ENCODE measurements at places on chromosomes 6 and 20.

GRCh38 chr6:22956029-22956681, 386.8 kb downstream of the HDGFL1 start:
- no peak for DNase-seq

DNA sequence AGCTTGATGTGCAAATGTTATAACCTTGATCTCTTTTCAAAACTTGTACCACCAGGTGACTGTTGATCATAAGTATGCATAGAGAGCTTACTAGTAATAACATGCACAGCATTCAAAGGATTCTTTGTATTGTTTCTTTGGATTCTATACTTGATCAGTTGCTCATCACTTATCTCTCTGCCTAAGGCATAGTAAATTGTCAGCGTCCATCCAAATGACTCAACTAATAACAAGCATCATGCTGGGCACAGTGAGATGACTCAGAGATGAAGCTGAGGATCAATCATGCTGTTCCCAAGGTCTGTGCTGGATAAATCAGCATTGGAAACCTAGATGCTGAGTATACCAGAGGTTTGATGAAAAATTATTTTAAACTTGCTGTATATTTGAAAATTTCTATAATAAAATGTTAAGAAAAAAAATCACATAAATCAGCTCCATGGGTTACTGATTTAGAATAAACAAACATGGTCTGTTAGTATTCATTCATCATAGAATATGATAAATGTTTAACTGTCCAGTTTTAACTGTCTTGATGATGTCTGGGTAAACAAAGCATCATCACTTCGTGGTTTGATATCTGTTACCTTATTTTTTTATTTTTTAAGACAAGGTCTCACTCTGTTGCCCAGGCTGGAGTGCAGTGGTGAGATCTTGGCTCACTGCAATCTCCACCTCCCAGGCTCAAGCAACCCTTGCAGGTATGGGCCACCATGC, 45.6 kb upstream of the SGK1 start:
- no peak for DNase-seq

DNA sequence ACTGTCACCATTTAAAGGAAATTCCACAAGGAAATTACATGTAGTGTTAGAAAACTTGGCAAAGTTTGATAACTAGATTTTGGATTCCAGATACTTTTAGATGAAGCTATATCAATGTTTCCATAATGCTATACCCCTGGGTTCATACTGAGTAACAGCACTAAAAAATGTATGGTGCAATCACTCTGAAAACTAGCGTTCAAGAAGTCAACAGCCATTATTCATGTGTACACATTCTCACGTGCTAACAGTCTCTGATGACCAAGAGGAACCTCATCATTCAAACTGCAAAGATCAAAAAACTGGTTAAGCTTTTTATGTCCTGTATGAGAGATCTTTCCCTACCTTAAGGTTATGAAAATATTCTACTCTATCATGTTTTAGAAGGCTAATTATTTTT, 197.6 kb downstream of the GMDS start:
- no peak for DNase-seq

GRCh38 chr6:125587666-125588632, 161.5 kb upstream of the HEY2 start:
- DNase-seq, result no peak

DNA sequence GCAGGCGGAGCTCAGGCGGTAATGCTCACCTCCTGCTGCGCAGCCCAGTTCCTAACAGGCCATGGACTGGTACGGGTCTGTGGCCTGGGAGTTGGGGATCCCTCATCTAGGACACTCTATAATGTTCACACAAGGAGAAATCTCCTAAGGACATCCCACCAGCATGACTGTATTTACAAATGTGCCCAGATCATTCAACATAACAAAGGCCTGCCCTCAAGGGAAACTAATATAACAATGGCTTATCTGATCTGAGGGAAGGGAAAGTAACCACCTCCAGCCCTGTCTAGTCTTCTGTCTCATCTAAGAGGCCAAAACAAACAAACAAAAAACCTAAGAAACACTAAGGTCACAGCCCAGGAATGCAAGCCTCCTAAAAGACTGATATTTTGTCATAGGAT, 232.8 kb downstream of the RNGTT start:
- DNase-seq, result no peak

- DNase-seq, result no peak
These were observed 293.1 kb downstream of the CDH4 start for GRCh38 chr20:61544910-61545889.

DNA sequence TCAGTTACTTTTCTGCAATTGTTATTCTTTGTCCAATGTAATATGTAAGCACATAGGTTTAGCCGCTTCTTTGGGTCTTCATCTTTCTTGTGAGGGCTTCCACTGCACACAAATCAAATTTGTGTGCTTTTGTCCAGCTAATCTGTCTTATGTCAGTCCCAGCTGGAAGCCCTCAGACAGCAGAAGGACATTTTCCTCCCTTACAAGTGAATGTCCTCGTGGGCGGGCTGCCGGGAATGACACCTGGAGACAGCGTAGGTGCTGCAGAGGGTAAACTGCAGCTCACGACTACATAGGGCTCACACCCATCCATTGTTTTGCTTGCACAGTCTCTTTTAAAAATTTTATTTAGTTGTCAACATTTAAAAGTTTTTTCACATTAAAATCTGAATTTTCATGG, 24.6 kb upstream of the PPP1R14C start:
- no peak for DNase-seq

- no peak for DNase-seq
These were observed 67.9 kb upstream of the RNF24 start for GRCh38 chr20:4083098-4083865.

- no peak for DNase-seq
These were observed 28.8 kb downstream of the PDE7B start for GRCh38 chr6:135880066-135880972.

DNA sequence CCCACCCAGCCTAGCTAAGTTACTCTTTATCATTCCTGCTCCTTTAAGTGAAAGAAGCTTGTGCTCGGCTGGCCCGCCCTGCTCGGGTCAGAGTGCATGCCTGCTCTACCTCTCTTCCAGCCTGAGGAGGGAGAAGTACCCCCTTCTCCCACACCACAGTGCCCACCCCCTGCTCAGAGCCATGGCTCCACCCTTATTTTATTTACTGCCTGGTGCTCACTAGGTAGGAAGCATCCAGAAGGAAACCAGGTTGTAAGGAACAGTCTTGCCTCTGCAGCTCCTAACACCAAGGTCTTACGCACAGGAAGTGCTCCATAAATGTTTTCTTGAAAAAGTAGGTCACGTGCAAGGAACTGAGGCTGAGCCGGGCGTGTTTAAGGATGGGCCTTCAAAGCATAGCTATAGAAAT, 105.7 kb upstream of the SNX9 start:
- DNase-seq, result no peak

- no peak for DNase-seq
These were observed 26.2 kb upstream of the LRRC1 start for GRCh38 chr6:53768636-53769035.

- DNase-seq, result no peak
These were observed 22.1 kb upstream of the KCNK5 start for GRCh38 chr6:39251406-39251805.

- DNase-seq, result no peak
These were observed 53.7 kb downstream of the HNF4A start for GRCh38 chr20:44409132-44409600.

DNA sequence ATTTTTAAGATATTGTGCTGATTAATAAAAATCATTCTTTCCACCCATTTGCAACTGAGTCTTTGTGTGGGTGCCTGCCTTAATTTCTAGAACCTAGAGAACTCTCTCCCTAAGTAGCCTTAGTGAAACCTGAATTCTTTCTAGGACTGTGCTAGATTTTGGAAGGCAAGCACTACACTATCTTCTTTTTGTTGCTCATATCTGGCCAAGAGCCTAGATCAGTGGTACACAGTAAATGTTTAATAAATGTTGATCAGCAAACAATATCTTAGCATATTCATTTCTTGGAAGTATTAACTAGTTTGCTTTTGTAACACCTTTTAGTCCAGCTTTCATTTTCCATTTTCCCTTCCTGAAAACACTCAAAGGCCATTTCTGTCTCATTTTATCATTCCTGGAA, 108.5 kb upstream of the CARMIL1 start:
- DNase-seq, result no peak

GRCh38 chr6:2998998-2999617, 586 bp upstream of the NQO2 start:
- no peak for DNase-seq

- DNase-seq, result no peak
These were observed 4.1 kb downstream of the OR12D2 start for GRCh38 chr6:29399525-29399924.

- no peak for DNase-seq
These were observed 764 bp downstream of the DNTTIP1 start for GRCh38 chr20:45792317-45793118.

GRCh38 chr6:166542580-166542912, 43.9 kb downstream of the RAMACL start:
- no peak for DNase-seq

DNA sequence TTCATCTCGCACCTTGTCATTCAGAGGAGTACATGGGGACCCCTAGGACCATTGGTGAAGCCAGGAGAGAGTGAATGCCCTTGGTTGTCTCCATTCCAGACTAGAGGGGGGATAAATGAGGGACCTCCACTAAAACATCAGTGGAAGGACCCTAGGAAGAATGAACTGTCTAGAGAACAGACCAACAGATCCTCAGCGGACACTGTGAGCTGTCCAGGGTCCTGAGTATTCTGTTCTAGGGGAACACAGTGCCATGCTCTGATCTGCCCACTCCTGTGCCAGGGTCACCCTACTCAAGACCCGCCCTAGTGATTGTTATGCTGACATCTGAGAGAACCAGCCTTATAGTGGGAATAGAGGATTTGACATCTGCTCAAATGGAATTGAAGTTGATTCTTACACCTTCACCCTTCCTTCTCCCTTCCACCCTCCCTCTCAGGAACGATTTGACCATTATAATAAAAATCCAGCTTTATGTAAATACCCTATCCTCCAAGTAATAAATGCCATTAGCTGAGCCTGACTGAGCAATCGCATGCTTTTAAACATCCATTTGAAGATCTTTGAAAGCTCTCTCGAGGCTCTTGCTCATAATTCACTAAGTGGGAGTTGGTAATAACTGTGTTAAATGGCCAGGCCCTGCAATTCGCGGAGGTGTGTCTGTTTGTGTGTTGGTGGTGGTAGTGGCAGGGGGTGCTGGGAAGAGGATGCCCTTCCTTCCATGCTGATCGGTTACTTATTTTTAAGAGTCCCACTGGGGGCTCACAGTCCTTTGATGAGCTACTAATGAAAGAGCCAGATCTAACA, 43.6 kb upstream of the SLC32A1 start:
- DNase-seq, result no peak

DNA sequence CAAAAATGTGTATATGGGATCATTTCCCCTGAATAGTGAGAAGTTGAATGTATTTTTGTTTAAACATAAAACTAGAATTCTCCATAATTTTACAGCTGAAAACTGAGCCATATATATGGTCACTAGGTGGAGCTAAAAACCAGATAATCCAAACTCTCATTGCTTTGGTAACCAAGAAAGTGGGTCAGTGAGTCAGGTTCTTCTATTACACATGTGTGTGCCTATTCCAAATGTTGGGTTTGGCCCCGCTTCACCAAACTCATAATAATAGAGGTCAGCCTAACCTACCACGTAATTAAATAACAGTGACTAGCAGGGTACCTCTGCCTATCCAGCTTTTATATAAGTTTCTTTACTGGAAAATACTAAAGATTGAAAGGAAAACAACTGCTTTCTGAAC, 19.3 kb upstream of the RNGTT start:
- no peak for DNase-seq

DNA sequence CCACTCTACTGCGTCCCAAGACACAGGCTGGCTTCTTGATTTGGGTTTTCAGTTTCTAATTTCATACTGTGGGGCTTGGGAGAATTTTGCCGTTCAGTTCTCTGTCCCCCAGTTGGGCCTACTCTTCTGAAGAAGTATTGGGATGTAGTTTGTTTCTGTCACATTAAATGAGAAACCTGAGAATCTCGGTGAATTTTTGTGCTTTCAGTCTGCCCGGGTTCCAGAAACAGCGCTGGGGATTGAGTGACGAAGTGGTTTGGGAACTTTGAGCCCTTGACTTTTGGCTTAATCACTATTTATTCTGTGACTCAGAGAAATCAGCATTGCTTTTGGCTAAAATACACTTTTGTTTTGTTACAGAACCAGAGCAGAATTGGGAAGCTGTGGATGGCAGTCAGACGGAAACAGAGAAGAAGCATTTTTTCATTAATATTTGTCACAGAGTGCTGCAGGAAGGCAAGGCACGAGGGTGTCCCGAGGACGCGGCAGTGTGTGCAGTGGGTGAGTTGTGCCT, 74.0 kb downstream of the IGF2R start:
- DNase-seq, result no peak

DNA sequence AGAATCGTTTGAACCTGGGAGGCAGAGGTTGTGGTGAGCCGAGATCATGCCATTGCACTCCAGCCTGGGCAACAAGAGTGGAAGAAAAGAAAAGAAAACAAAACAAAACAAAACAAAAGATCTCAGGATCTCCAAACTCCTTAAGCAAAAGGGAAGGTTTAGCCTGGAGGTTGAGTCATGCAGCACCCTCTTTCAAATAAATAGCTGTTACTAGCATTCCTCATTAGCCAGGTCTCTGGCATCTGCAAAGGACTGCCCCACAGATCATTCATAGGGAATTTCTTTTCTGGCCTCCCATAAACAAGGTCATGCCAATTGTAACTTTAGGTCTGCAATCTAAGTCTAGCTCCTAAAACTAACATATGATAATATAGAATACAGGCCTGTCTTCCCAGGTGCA, 37.2 kb downstream of the EDN1 start:
- DNase-seq, result no peak

- no peak for DNase-seq
These were observed 44.2 kb upstream of the SUPT3H start for GRCh38 chr6:45421709-45422502.

DNA sequence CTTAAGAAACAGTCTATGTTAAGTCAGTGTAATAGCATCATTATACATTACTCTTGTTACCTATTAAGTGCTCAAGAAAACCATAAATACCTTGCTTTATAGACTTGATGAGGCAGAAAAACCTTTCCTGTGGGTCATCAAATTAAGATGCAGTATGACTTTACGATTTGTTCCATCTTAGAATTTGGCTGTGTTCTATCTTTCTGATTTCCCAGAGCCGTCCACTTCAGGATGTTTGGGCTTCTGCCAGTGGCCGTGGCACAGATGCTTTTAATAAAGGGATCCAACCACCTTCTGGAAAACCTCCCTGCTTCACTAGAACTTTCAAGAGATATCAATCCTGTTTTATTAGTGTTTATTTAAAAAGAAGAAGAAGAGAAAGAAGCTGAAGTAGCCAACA, 71.2 kb downstream of the PDE7B start:
- DNase-seq, result no peak

DNA sequence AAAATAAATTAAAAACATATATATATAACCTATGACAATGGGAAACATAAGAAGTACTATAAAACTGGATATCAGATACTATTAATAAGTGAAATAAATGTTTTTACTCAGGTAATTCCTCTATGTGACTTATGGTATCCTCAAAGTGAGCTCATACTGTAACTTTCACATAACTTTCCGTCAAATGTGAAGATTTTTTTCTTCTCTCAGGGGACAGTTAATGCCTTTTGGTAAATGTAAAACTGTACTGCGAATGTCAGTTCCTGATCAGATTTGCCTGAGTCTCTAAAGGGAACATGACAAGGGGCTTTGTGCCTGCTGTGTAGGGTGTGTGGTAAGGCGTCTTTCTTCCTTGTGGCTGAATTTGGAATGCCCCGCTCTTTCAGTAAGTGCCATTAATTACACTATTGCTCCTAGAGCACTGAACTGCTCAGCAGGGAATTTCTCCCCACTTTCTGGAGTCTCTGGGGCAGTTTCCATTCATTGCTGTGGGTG, 271.8 kb downstream of the PRL start:
- DNase-seq, result no peak
